ENCODE measurements at places on chromosomes 12 and 14. TPM values are rescaled to one million over a fixed set of nuclear protein-coding genes. Genes with fewer than 3 reads are reported as not detected.

- no peak for DNase-seq
Measured at GRCh38 chr12:32039917-32040575, 66.6 kb upstream of the BICD1 start.

DNA sequence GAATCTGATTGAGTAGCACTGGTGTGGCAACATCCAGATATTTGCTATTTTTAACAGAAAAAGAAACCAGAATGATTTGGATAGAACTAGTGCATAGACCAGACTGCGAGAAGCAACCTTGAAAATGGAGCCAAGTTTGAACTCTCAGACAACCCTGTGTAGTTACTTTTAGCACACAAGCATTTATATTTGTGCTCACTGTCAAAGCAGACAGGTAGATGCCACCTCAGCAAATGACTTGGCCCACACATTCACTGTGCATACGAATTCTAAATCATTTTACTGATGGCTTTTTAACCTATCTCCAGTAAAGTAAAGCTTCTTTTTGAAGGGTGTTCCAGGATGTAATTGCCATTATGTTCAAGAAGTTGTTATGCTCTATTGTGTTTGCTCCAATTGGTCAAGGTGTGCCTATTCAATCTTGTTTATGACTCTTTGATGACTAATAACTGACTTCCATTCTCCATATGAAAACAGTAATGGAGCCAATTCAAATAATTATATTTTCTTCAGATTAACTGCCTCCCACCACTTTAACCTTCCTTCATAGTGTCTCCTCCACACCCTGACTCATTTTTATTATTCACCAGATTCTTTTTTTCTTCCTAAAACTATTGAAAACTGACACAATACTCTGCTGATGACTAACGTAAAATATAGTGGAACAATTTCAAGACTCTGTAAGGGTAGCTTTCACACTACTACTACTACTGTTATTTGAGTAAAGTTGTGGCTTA lies 138.5 kb downstream of the CCER1 start:
- no peak for DNase-seq

GRCh38 chr14:34258318-34258717 lies 203.7 kb downstream of the SPTSSA start:
- DNase-seq: no peak

GRCh38 chr12:93848523-93849101 lies 171.4 kb downstream of the CRADD start:
- no peak for DNase-seq

DNA sequence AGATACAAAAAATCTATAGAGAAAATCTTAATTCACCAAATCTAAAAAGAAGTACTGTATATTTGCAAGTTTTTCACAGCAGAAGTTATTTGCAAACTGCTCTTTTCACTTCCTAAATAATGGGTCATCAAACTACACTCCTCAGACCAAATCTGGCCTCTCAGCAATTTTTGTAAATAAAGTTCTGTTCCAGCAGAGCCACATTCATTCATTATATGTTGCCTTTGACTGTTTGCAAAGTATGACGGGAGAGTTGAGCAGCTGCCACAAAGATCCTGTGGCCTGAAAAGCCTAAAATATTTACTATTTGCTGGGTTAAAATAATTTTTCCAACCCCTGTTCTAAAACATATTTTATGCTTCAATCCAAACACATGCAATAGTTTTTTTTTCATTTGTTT lies 1222.3 kb upstream of the SEL1L start:
- no peak for DNase-seq

DNA sequence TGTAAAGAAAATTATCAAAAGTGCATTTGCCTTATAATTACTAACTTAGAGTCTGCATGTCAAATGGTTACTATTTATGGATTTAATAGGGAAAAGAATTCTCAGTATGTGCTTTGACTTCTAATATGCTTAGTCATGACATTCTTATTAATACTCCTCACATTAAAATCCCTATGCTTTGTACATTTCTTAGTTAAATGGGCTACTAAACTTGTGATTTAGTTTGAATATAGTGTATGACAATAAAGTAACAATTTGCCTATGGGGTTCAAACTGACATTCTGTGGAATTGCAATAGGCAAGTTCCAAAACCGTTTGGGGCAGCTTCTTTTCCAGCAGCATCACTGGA lies 361.9 kb upstream of the TMTC1 start:
- no peak for DNase-seq

- DNase-seq: no peak
Measured at GRCh38 chr14:60973070-60973469, 7.8 kb downstream of the TRMT5 start.

GRCh38 chr14:101330416-101331140 lies 230.7 kb upstream of the DIO3 start:
- no peak for DNase-seq

DNA sequence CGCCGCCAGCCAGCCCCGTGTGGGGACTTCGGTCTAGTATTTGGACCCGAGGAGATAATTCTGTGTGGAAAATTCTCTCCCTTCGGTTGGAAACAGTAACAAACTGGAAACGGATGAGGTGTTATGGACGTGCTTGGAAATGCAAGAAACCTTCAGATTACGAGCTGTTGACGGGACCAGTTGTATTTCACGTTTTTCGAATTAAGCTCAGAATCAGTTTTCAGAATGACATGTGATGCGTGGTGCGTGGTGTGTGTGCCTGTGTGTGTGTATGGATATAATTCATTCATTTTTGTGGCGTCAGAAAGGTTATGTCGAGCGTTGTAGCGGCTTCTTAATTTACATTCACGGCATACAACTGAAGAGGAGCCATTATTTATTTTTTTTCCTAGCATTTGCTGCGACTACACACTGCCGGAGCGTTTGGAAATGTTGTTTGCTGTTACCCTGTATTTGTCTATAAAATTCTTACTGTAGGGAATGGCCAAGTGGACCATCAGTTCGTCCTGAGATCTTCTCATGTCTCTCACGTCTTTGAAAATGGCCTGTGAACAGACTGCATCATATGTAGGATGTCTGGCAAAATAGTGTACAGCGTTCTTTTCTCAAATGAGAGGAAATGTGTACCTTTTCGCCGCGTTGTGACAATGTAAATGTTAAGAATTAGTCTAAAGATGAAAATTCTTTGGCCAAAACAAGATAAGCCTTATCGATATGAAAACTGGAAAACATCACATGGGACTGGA lies 1.3 kb downstream of the TRAF3 start:
- DNase-seq: no peak

ANG gene
- total RNA-seq: 0.82 TPM

AMHR2 gene
- total RNA-seq: not detected

PLXNC1 gene
- total RNA-seq: 81.1 TPM

CLEC6A gene
- total RNA-seq: not detected

EEF1AKMT3 gene
- total RNA-seq: 1.2 TPM

KRT3 gene
- total RNA-seq: not detected

TC2N gene
- 5.7 TPM for total RNA-seq

FOXG1 gene
- total RNA-seq: 65.2 TPM

Data from frontal cortex (tissue), 4 donors.